IMR-90 (cell line): ENCODE measurements at places on chromosomes 2 and 18. TPM values are rescaled to one million over a fixed set of nuclear protein-coding genes. Genes with fewer than 3 reads are reported as not detected.

TYW5 gene
- 3.8 and 6.9 TPM in 2 replicates for total RNA-seq

C1QL2 gene
- not detected in 2 replicates for total RNA-seq

PDE1A gene
- 0.83 and 0.90 TPM in 2 replicates for total RNA-seq

EPAS1 gene
- 21.9 and 40.7 TPM in 2 replicates for total RNA-seq

ZNF385B gene
- under 0.01 TPM in 1 of 2 replicates, not detected in the other for total RNA-seq

PFN4 gene
- total RNA-seq = 0.28 and 0.36 TPM in 2 replicates

PSMA8 gene
- total RNA-seq = not detected in 2 replicates

GCKR gene
- under 0.01 TPM in 1 of 2 replicates, not detected in the other for total RNA-seq

RPRM gene
- total RNA-seq = not detected in 2 replicates

EMX1 gene
- not detected in 2 replicates for total RNA-seq

POTEI gene
- not detected in 2 replicates for total RNA-seq

MDH1B gene
- 0.54 and 0.56 TPM in 2 replicates for total RNA-seq

CTAGE1 gene
- total RNA-seq = under 0.01 TPM in 1 of 2 replicates, not detected in the other

ROCK1 gene
- 17.0 and 33.6 TPM in 2 replicates for total RNA-seq

EMILIN1 gene
- total RNA-seq = 26.5 and 27.8 TPM in 2 replicates

RBM44 gene
- total RNA-seq = 0.18 and 0.28 TPM in 2 replicates

SAG gene
- total RNA-seq = not detected in 2 replicates

NT5DC4 gene
- not detected in 2 replicates for total RNA-seq

CYP27A1 gene
- total RNA-seq = 4.2 and 5.2 TPM in 2 replicates

PROKR1 gene
- not detected in 2 replicates for total RNA-seq

TSGA10 gene
- 0.54 and 1.1 TPM in 2 replicates for total RNA-seq

THAP4 gene
- 33.9 and 42.2 TPM in 2 replicates for total RNA-seq
